Mesenteric fat pad (tissue), 1 donor: ENCODE measurements at places on chromosomes 6 and 20. TPM values are rescaled to one million over a fixed set of nuclear protein-coding genes. Genes with fewer than 3 reads are reported as not detected.

Gene FAM209B
- 0.51 TPM for total RNA-seq

Gene OPRM1
- not detected for total RNA-seq

Gene RUNX2
- total RNA-seq: 1.6 TPM

DNA sequence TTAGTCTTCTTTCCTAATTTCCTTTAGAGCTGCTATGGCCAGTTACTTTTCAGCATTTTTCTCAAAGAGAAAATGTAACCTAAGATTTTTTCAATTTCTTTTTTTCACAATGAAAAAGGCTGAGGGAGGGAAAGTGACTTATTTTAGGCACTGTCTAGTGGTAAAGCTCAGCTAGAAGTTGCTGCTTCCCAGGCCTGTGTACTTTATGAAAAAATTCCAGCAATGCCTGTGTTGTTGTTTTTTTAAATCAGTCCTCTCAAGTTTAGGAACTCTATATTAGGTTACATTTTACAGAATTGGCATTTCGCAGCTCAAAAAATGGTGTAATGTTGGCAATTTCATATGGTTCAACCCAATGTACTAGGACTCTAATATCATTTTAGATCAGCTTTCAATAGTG lies 269.6 kb downstream of the ARID1B start:
- DNase-seq: no peak

DNA sequence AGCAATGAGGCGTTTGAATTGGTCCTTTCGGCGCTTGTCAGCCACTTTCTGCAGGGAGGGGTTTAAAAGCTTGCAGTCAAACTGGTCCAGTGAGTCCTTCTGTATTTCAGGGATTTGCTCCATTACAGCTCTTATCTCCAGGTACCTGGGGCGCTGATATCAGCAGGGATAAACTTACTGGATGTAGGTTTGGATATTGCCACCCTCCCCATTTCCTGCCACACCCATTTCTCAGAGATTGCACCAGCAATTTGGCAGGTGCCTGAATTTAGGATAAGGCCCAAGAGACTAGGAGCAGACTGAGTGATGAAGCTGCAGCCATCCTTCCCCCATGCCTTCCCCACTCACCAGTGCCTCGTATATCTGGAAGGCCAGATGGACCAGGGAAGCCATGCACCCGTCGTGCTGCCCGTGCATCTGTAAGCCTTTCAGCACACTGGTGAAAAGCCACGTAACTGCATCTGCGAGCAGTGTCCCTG lies 7.6 kb downstream of the POLR1C start:
- no peak for DNase-seq

DNA sequence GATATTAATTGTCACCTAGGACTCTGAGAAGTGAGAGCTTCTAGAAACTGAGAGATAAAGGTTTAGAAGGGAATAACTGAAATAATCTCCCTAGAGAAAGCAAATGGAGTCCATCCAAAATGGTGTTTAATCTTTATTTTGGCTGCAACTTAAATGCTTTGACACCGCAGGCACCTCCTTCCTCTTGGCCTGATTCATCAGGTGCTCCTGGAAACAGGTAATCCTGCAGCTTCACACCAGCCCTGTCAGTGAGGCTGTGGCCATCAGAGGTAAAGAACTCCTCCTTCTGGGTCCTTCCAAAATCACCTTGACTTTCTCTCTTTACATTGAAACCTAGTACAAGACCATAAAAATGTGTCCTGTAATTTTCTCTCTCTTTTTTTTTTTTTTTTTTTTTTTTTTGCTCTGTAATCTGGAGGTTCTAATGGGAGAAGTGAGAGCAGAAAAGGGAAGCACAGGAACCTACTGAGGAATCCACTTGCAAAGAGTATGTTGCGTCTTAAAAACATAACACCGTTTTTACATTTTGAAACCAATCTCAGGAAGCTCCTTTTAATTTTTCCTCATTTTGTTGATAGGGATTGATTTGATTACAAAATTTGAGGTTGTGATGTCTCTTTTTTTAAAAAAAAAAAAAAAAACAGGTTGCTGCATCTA lies 124.2 kb downstream of the LRRC1 start:
- DNase-seq: no peak

GRCh38 chr6:133501675-133502270 lies 260.6 kb downstream of the EYA4 start:
- no peak for DNase-seq

GRCh38 chr20:36384022-36384619 lies 78.0 kb downstream of the DLGAP4 start:
- no peak for DNase-seq

DNA sequence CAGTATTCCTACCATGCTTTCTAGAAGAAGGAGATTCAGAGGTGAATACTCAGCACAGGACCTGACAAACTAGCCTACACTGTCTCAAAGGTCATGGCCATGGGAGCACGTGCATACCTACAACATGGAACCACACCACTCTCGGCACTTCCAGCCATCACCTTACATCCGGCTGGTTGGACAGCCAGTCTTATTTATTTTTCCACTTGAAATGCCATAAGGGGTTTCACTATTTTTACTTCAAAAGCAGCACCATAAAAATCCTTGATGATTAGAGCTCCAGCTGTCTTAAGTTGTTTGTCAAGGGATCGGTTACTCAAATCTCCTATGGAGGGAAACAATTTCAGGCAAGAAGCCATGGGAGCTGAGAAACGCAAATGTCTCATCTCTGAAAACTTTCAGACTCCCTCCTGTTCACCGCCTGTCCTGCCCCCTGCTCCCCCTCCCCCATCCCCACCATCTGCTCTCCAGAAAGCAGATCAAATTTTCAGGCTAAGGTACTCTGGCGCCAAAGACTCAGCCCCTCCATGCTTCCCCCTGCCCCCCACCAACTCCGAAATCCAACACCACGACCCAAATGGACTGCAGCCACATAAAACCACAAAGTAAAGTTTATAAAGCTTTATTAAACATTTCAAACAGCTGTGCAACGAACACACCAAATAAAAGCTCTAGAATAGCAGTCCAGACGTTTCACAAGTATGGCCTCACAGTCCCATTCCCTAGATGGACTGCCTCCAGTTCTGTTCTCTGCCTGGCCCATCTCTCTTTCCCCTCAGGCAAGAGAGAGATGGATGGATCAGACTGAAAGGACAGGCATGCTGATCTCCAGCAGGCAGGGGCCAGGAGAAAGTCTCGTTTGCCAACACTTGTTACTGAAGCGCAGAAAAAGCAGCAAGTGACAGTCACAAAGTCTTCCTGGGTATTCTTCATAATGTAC lies 4.0 kb upstream of the NNAT start:
- DNase-seq: peak; percentile 18

DNA sequence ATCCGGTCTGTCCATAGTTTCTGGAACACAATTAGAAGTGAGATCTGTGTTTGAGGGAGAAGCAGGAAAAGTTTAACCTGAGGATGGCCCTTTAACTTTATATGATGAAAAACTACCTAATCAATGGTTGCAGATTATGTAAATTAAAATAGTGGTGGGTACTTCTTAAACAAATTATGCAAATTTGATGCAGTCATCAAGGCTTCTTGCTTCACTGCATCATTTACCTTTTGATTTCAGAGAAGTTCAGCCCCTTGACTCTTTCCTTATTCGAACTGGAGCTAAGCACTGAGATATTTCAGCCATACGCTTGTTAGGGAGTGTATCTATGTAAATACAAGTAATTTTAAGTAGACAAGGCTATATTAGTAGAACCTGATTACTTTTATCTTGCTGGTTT lies 73.8 kb downstream of the JARID2 start:
- no peak for DNase-seq

DNA sequence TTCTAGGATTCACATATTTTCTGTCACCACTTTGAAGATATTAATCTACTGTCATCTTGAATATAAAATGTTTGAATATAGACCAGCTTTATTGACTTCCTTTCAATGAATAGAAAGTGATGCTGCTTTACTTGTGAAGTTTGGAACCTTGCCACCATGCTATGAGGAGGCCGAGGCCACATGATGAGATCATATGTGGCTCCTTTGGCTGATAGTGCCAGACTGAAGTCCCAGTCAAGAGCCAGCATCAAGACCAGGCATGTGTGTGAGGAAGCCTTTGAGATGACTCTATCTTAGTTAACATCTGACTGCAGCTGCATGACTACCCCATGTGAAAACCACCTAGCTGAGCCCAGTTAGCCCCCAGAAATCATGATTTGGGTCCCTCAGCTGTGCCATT lies 169.5 kb downstream of the OTOR start:
- DNase-seq: no peak

- DNase-seq: no peak
Observed at GRCh38 chr6:94349227-94349626, 929.9 kb upstream of the EPHA7 start.

DNA sequence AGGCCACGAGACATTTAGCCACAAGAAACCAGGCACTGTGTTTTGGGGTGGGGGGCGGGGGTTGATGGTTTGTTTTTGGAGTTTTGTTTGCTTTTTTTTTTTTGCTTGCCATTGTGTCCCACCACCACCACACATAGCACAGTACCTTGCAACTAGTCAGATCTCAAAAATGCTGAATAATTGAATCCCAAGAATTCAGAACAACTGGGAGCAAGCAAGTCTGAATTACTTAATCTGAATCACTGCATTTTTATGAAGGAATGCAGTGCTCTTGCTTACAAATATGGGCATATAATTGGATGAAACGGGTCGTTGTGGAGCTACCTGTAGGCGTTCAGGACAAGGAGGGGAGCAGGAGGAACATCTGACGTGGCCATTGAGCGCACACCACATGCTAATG lies 151.5 kb upstream of the CDYL start:
- DNase-seq: no peak

DNA sequence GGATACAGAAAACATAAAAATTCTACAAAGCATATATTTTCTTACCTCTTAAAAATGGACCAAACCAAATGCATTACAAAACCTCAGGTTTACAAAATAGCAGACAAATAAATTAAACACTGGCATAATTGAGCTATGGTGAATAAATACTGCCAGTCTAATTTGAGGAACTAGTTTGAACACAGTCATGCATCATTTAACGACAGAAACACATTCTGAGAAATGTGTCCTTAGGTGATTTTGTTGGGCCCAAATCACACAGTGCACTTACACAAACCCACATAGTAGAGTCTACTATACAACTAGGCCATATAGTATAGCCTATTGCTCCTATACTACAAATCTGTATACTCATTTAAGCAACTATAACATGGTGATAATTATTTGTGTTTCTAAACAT lies 215.6 kb downstream of the FOXC1 start:
- no peak for DNase-seq

DNA sequence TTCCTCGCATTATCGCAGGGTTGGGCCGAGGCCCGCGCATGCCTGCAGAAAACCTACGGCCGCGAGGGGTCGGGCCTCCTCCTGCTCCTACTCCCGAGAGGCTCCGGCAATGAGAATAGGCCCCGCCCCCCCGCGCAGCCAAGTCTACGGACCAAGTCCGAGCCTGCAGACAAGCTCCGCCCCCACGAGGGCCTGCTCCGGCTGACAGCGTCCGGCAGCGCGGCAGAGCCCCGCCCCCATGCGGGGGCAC lies 3.1 kb upstream of the GPSM3 start:
- DNase-seq: peak; percentile 100
